ENCODE measurements at places on chromosomes 5 and 9. TPM values are rescaled to one million over a fixed set of nuclear protein-coding genes. Genes with fewer than 3 reads are reported as not detected.

Gene SOWAHA
- total RNA-seq, result not detected

Gene CATSPER3
- total RNA-seq, result 0.21 TPM

Gene PCDHGB5
- total RNA-seq, result 14.0 TPM

Gene CSF1R
- under 0.01 TPM for total RNA-seq

Gene SLC1A1
- total RNA-seq, result 1.8 TPM

Gene TUSC1
- total RNA-seq, result 15.7 TPM

Gene PCDHGB6
- total RNA-seq, result 4.0 TPM

Gene C9orf72
- 21.4 TPM for total RNA-seq

Gene PHYHD1
- 1.3 TPM for total RNA-seq

Gene SLC36A2
- not detected for total RNA-seq

Gene S1PR3
- total RNA-seq, result 1.2 TPM

Gene SLCO6A1
- 0.21 TPM for total RNA-seq

Gene PCDHA6
- under 0.01 TPM for total RNA-seq

Gene PLPP7
- total RNA-seq, result not detected

Gene GARNL3
- 3.4 TPM for total RNA-seq

Gene RNF44
- 18.5 TPM for total RNA-seq

Gene SWI5
- total RNA-seq, result 25.0 TPM

Gene FAM221B
- total RNA-seq, result not detected

Gene LCN6
- not detected for total RNA-seq

Data from nasal cavity respiratory epithelium epithelial cell of viscerocranial mucosa (primary cell).